Cortex of kidney (tissue), 1 donor: ENCODE measurements at places on chromosomes 2 and 18.

DNA sequence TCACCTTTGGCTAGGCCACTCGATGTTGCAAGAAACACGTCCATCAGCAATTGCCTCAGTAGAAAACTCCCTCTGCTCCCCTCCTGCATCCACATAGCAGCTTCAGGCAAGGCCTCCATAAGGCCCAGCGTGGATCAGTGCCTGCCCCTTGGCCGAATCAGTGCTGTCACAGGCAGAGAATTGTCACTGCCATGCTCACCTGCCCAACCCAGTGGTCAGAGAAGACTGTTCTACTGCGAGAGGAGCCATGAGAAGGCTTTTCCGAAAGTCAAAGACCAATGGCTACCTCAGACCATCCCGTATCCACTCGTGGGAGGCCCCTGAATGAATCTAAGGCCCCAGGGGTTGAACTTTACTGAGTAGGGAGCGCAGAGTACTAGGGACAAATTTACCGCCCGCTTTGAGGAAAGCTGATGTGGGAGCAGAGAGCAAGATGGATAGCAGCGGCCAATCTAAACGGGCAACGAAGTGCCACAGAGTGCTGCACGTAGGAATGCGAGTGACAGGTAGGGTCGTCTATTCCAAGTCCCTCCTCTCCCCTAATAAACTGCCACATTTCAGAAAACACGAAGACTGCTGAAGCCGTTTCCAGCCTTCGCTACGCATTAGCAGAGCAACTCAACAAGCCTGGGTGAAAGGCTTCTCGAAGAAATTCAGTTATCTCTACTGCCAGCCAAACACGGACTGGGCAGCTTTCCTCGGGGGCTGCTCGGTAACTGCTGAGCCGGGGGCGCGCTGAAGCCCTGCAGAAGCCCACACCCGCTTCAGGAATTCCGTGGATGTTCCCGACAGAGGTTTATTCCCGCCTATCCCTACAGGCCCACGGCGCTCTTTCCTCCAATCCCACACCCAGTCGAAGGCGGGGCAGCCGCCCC, 968 bp upstream of the RALBP1 start:
- no peak for DNase-seq

GRCh38 chr2:69205491-69205890, 181.5 kb downstream of the GFPT1 start:
- no peak for DNase-seq

DNA sequence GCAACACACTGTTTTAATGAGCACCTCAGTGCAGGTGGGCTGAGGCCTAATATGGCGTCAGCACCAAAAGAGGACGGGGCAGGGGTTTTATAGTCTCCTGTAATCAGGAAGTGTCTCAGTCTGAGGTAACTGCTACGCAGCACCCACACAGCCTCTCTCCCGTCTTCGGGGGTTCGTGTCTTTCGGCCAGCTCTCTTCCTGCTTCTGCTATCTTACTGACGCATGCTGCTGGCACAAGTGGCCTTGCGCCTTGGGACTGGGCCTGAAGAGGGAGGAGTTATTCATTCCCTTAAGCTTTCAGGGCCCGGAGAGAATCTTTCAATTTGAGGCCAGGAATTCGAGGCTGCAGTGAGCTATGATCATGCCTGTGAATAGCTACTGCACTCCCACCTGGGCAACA, 14.5 kb upstream of the PAPOLG start:
- no peak for DNase-seq

- DNase-seq: no peak
These were observed 35.9 kb downstream of the CCDC102B start for GRCh38 chr18:68833756-68834155.

DNA sequence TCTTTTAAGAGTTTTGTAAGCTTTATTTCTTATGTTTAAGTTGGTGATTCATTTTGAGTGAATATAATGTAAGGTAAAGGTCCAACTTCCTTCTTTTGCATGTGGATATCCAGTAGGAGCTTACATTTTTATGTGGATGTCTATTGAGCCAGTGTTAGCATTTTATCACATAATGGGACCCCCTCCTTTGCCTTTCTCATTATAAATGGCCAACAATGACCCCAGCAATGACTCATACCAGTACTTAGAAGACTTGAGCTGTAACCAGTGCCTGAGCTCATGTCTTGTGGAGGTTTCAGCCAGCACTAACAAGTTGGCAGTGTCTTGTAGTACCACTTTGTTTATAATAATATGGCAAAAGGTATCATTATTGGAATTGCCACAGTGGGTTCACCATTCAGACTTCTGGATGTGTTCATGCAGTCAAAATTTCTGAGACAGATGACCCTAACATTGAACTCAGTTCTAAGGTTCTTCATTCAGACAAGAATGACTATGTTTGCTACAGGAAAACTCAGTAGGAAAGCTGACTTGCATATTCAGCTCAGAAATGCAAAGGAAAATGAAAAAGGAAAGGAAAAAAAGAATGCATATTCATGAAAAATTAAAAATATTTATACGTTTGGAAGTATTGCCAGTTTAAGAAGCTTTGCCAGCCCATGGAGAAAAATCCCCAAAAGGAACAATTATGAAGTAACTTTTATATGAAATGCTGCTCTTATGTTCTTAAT, 41.0 kb downstream of the CDKL4 start:
- no peak for DNase-seq

DNA sequence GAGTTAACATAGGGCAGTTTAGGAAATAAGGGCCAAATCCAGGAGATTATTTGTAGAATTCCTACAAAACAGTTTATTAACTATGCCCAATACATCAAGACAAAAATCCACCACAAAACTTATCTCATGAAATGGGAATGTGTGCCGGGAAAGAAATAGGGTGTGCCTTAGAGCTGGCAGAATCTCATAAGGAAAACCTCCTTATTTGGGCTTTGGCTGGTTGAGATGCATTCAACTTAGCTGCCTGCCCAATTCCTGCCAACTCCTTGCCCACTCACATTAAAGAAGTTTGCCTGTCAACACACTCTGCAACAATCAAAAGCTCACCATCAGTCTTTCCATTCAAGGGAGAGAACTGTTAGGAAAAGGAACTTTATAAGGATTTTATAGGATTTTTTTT, 500.6 kb downstream of the SATB2 start:
- DNase-seq: no peak

DNA sequence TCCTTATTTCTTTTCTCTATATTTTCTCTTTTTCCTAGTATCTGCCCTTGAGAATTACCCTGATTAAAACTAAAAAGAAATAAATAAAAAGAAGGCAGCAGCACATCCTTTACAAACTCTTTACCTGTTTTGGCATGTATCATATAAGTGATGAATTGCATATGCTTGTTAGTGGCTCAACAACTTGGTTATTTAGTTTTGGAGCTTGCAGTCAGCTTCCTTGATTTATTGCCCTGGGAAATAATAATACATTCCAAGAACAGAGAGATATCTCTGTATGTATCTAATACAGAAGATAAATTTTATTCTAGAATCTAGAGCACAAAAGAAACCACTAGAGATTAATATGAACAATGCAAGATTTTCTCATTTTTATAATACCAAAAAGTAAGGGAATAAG, 139.8 kb upstream of the ZC3H15 start:
- no peak for DNase-seq

GRCh38 chr18:50622865-50623393, 63.0 kb downstream of the MAPK4 start:
- no peak for DNase-seq

GRCh38 chr2:11571170-11571569, 37.3 kb downstream of the GREB1 start:
- DNase-seq: no peak

DNA sequence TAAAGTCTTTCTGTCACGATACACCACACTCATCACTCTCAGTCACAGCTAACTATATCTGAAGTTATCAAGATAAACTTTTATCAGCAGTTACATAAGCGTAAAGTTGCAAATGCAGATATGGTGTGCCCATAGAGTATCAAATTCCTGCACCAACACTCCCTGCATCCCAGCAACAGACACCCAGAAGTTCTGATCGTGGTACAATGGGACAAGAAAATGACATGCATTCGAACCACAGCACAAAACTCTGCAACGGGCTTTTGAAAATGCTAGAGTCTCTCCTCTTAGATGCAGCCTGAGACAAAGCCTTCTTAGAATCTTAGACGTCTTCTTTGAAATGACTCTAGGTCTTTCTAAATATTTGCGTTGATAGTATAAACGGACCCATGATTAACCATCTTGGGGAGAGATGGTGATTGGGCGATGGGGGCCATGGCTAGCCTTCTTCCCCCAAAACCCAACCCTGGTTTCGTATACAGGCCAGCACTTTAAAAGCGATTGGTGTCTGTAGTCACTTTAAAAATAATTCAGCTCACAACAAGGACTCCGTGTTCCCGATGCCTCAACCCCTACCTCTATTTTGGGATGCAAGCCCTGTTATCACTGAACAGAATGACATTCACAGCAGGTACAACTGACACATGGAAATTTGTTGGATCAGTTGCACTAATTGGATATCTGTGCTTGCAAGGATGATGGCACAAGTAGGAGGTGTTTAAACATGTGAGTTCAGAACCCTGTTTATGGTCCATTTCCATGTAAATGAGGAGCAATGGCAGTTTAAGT, 286.6 kb downstream of the MYT1L start:
- no peak for DNase-seq

GRCh38 chr2:675982-676646, 1.1 kb downstream of the TMEM18 start:
- DNase-seq: no peak

GRCh38 chr2:187577310-187577709, 23.1 kb upstream of the TFPI start:
- no peak for DNase-seq

GRCh38 chr2:108809936-108810335, 23.4 kb downstream of the CCDC138 start:
- no peak for DNase-seq

DNA sequence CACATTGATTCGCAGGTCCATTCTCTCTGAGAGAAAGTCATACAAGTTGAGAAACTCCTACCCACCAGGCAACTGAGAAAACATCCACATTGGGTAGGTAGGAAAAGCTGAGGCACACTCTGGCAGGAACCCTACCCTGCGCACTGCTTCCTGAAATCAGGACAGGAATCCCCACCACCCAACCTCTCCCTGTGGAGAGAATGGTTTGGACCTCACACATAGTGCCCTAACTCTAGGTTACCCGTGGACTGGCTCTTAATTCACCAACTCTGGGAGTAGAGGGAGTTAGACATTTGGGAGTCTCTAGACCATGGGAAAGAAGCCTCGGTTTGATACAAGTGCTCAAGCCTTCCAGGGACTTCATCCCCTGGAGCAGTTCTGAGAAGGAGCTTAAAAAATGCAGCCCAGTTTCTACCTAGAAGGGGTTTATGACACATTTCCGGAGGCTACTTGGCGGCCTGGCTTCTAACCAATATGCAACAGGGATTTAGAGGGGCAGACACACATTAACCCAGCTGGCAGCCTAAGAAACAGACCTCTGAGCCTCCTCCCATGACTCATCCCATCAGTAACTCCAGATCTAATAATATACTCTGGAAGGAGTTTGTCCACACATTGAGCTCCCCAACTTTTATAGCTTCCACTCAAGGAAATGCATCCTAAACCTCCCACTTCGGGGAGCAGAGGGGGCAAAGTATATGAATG, 136.7 kb downstream of the EML6 start:
- DNase-seq: no peak

DNA sequence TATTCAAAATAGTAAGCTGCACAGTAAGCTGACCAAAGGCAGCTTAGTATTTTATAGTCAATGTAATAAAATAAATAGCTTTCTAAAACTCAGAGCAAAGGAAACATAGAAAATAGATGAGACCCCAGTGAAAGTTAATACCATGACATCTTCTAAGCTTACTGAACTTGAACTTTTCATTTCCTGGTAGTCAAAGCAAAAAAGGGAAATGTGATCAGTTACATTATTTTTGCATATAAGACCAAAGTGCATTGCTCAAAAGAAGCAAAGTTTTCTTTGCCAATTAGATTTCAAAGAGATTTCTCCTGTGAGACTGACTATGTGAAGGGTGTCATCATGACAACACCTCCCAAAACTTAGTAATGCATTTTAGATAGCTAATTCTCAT, 70.2 kb downstream of the MYO1B start:
- no peak for DNase-seq

GRCh38 chr2:144468823-144469595, 50.9 kb downstream of the ZEB2 start:
- no peak for DNase-seq

GRCh38 chr2:46297546-46298271, 502 bp downstream of the EPAS1 start:
- DNase-seq: no peak

DNA sequence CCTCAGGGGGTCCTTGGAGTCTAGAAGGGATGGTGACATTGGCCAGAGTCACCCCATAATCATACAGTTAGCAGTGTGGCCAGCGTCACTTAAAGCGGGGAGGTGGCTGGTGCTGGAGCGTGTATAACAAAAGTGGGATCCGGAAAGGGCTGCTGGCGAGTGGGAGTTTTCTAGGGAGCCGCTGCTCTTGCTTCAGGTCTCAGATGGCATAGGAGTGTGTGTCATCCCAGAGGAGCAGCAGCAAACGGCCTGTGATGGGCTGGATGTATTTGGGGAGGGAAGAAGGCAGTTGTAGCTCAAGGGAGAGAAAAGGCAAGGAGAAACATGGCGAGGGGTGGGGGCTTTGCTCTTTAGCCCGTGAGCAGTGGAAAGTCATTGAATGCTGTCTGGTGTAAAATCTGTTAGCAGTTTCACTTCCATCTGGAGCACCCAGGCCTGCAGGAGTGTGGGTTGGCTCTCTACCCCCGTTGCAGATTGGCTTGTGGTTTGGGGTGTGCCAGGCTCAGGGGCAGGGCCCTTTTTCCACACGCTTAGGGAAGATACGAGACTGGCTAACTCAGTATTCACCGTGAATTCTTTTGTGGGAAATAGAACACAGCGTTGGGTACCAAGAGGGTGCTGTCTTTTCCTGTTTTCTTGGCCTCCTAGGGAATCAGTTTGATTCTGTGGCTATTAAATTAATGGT, 120.5 kb downstream of the AGAP1 start:
- no peak for DNase-seq

DNA sequence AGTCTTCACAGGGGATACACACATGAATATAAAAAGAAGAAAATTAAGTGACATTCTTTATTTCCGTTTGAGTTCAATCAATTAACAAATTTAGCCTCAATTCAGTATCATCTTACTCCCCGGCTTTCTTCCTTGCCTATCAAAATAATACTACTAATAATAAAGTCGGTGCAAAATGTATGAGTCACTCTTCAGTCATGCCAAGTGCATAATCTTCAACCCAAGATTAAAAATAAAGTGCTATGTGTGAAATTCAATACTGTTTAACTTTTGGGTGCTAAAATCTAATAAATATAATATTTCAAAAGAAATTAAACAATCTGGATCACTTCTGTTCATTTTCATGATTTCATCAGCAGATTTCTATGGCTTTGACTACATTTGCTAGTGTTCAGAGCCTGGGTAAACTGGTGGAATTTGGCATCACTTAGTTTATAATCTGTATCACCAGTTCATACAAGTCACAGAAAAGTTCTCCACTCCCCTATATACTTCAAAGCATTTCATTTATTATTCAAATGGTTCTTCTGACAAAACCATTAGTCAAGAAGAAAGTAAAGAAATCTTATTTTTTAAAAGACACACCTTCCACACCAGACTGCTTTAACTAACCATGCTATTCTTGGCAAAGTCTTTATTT, 183.6 kb downstream of the THADA start:
- DNase-seq: no peak
